Activated CD4-positive, alpha-beta T cell treated with anti-CD3 and anti-CD28 coated beads for 4 hours (primary cell): ENCODE measurements at places on chromosomes 13 and 19.

DNA sequence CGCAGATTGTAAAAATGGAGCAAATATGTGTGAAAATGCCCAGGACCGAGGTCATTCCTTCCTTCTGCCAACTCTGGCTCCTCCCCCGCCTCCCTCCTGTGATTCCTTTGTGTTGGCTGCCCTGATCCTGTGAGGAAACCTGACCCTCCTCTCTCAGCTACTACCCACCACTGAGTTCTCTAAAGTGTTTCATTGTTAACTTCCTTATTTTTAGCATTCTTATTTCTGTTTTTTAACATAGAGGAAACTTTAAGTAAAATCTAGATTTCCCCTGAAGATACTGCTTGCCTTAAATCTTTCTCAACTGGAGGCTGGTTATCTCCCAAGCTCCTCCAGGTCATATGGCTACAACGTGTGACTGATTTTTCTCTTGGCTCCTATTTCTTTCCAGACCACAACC is 21.7 kb upstream of the FBXL3 start:
- no peak for DNase-seq

DNA sequence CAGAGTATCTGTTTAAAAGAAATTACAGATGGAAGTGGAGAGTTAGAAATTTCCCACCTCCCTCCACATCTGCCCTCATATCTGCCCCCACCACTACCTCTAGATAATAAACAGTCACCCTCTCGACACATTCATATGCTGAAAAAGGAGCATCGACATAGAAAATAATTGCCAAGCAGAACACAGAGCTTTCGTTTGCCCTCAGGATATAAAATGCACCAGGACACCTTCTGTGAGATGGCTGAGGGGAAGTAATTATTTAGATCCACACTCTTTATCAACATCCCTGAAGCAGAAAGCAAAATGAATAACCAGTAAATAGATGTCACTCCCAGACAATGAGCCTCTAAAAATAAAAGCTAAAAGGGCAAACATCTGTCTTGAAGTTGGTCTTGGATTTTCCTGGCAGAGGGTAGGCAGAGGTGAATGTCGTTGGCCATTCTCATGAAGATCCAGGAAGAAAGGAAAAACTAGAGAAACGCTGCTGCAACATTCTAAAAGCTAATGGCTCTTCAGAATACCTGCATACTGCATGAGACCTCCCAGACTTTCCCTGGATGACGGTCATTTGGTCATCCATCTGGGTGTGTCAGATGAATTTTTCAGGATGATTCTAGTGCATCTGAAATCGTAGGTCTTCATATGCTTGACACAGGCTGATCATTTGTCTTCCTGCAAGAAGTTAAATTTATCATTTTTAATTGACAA is 527.5 kb downstream of the RFC3 start:
- DNase-seq, result no peak

GRCh38 chr13:109910194-109910593 is 123.8 kb upstream of the IRS2 start:
- no peak for DNase-seq

- DNase-seq, result no peak
Measured at GRCh38 chr13:39563470-39563735, 39.6 kb downstream of the LHFPL6 start.

GRCh38 chr13:44464471-44464870 is 90.8 kb downstream of the SERP2 start:
- DNase-seq, result no peak

DNA sequence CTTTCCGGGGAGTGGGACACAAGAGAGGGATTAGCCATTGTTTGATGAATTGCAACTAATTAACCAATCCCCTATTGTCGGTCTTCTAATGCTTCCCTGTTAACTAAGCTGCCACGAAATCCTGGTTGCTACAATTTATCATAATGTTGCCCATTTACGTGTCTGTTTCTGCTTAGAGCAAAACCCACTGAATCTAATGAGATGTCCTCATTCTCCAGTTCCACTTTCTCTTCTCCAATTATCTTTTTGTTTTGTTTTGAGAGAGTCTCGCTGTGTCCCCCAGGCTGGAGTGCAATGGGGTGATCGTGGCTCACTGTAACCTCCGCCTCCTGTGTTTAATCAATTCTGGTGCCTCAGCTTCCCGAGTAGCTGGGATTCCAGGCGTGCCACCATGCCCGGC is 5.2 kb upstream of the DPP9 start:
- DNase-seq, result no peak

GRCh38 chr13:44930963-44931623 is 58.2 kb downstream of the NUFIP1 start:
- no peak for DNase-seq
